ENCODE measurements at places on chromosomes 16 and 17.

DNA sequence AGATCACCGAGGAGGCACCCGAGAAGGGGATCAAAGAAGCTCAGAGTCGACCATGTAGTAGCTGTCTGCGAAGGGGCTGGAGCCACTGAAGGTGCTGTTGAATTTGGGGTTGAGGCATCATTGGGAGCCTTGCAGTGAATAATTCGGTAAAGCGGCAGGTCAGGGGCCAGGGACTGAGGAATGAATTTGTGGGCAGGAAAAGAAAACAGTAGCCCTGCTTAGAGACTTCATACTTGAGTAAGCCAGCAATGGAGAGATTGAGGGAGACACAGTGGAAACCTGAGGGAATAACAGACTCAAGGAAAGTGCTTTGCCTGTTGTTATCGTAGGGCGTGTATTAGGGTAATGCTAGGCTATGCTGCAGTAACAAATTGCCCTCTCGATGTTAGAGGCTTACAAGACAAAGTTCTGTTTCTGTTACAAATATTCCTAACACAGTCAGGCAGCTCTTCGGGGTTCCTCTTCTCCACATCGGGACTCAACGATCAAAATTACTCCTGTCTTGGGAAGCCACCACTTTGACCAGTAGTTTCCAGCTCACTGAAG, 13.4 kb upstream of the HERPUD1 start:
- no peak for DNase-seq

DNA sequence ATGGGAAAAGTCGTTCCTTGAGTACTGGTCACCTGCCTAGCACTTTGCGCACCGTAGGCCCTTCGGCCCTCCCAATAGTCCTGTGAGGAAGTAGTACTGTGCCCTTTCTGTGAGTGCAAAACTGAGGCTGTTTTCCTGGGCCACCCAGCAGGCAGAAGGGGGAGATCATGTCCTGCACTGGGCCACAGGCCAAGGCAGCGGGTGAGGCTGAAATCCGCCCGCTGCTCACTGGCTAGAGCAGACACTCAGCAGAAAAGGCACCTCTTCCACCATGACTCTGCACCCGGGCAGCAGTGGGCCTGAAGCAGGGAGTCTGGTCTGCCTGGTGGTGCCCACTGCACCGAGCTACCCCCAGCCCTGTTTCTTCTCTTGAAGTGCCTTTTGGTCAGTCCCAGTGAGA, 20.2 kb downstream of the METTL22 start:
- DNase-seq = no peak

GRCh38 chr17:77451894-77452852, 311.4 kb downstream of the SEC14L1 start:
- peak; percentile 71 for DNase-seq

GRCh38 chr17:61393550-61393903, 6.1 kb upstream of the TBX2 start:
- DNase-seq = no peak

GRCh38 chr16:77288222-77288621, 89.0 kb downstream of the SYCE1L start:
- no peak for DNase-seq

DNA sequence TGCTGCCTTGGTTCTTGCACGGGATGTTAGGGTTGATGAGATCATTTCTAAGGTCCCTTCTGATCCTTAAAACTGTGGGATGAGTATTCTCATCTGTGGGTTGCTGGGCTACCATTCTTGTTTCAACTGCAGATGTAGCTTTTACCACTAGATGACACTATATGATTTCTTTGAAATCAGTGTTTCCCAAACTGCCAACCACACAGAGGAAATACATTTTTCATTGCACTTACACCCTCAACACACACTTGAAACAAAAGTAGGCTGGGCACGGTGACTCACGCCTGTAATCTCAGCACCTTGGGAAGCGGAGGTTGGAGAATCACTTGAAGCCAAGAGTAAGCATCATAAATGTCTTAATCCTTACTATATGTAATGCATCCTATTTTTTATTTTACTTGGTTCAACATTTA, 15.3 kb downstream of the LCMT1 start:
- no peak for DNase-seq

All from heart left ventricle (tissue), 16 donors.